KG1 (cell line): ENCODE measurements at places on chromosomes 4 and X.

GRCh38 chr4:56048702-56049431 is 100.1 kb downstream of the CEP135 start:
- peak; percentile 63 for DNase-seq

DNA sequence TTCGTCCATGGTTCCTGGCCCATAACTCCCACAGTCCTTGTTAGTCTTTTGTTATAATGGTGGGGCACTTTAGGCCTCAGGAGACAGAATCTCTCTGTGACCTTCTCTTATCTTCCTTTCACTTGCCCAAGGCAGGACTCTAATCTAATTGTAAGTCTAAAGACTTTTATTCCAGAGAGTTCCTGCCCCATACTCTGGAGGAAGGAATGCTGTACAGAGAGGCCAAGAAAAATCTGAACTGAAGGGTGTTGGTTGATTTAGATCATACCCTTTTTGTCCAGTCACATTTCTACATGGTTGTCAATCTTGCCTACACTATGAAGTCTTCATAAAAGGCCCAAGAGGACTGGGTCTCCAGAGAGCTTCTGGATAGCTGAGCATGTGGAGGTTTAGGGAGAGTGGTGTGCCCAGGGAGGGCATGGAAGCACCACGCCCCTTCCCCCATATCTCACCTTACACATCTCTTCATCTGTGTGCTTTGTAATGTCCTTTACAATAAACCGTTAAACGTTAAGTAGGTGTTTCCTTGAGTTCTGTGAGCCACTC is 84.5 kb downstream of the AFF1 start:
- DNase-seq = no peak

DNA sequence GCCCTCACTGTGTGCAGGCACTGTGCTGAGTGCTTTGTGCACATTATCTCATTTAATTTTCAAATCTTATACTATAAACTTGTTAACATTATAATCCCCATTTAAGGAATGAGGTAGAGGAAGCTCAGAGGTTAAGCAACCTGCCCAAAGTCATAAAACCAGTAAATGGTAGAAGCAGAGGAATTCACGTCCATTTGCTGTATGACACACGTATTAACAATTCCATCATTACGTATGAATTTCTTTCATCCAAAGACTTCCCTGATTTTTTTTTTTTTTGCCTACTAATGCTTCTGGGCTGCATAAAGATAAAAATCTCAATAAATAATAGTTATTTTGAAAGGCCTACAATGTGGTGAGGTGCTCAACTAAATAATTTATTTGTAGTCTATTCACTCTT is 64.5 kb upstream of the H2AZ1 start:
- no peak for DNase-seq

- DNase-seq = no peak
These were observed 10.3 kb downstream of the SRPX2 start for GRCh38 chrX:100654261-100654660.

DNA sequence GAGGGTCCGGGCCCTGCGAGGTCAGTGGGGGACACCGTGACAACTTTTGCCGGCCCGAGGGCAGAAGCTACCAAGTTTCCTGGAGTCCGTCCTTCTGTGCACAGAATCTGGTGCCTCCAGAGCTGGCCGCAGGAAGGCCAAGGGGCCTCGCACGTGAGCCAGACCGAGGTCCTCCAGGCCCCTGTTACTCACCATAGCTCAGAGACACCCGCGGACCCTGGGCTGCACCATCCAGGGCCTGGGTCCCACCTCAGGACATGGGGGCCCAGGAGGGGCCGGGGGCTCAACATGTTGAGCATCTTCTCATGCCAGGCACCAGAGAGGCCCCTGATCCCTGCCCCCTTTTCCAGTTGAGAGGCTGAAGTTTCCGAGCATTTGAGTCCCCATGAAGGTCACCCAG is 87.9 kb downstream of the HMX1 start:
- DNase-seq = no peak

DNA sequence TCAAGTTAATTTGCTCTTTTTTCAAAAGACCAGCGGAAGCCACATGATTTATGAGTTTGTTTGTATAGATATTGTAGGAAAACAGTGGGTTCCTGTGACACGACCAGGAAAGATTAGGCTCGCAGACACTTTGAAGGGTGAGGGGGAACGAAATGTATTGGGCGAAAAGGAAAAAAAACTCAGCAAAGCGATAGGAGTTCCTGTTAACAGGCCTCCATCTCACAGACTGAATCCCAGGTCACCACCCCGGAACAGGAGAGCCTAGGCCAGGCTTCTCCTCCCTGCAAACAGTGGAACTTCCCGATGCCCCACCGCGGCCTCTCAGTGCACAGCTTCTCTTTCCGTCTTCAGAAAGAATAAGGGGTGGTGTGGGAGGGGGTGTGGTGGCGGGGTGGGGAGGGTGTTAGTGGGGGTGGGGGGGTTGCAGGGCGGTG is 181.8 kb upstream of the GPRIN3 start:
- no peak for DNase-seq
